Epithelial cell of esophagus (primary cell): ENCODE measurements at places on chromosomes 12 and 14.

GRCh38 chr14:105159344-105159743, 9.2 kb downstream of the JAG2 start:
- DNase-seq = no peak

DNA sequence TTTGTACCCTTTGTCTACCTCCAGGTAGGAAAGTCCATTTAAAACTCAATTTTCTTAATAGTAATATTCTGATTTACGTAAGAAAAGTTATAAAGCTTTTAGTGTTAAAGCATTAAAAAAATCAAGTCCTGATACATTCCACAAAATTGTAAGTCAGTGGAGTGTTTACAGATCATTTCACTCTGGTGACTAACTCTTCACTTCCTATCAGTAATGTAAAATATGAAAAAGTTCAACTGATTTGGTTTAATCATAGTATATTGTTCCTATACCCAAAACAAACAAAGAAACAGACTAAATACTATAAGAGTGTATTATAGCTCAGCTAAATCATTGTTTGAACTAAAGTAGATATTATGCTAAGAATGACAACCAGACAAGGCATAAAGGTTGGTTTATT, 85.9 kb downstream of the VEZT start:
- no peak for DNase-seq

DNA sequence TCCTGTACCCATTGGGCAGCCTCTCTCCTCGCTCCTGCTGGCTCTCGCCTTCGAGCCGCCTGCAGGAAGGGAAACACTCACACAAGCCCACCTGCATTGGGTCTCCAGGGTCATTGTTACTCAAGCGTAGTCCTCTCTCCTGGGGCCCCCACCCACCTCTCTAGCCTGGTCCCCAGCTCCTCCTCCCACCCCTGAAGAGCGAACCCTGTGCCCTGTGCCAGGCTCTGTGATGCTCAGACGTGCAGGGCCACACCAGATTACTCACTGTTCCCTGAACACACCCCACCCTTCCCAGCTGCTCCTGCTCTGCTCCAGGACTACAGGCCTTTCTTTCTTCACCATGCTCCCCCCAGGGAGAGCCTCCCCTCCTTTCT, 88.1 kb downstream of the NINJ2 start:
- DNase-seq = peak; percentile 85

- DNase-seq = no peak
These were observed 38.6 kb downstream of the GARIN6 start for GRCh38 chr12:99686142-99686541.

GRCh38 chr12:15495746-15496145, 173.4 kb downstream of the PTPRO start:
- DNase-seq = no peak

GRCh38 chr12:126353604-126354003, 1288.4 kb downstream of the AACS start:
- DNase-seq = peak; percentile 37

DNA sequence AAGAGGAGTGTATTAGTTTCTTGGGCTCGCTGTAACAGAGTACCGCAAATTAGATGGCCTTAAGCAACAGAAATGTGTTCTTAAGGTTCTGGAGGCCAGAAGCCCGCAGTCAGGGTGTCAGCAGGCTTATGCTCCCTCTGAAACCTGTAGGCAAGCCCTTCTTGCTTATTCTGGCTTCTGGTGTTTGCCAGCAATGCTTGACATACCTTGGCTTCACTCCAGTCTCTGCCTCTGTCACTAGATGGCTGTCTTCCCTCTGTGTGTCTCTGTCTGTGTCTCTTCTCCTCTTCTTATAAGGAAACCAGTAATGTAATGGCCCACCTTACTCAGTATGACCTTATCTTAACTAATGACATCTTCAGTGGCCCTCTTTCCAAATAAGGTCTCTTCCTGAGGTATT, 85.1 kb downstream of the DERA start:
- DNase-seq = peak; percentile 8

DNA sequence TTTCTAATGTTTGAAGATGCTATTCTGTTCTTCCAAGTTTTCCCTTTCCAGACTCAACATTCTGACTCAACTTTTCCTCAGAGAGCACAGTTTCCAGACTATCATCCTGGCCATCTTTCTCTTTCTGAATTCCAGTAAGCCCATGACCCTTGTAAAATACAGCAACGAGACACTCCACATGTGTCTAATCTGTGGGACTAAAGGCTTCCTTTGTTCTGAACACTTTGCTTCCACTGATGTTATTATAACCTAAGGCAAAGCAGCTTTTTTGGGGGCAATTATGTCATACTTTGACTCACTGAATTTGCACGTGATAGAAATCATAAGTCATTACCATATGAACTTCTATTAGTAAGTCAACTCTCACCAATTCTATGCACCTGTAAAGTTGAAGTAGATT, 6.3 kb upstream of the ART4 start:
- DNase-seq = peak; percentile 32

- DNase-seq = no peak
These were observed 69.9 kb downstream of the TGFB3 start for GRCh38 chr14:75911883-75912282.

GRCh38 chr12:126949558-126949957, 1317.4 kb upstream of the TMEM132C start:
- no peak for DNase-seq

- no peak for DNase-seq
These were observed 31.8 kb downstream of the GCN1 start for GRCh38 chr12:120162763-120163162.

GRCh38 chr14:37413504-37414003, 181.5 kb downstream of the FOXA1 start:
- no peak for DNase-seq

DNA sequence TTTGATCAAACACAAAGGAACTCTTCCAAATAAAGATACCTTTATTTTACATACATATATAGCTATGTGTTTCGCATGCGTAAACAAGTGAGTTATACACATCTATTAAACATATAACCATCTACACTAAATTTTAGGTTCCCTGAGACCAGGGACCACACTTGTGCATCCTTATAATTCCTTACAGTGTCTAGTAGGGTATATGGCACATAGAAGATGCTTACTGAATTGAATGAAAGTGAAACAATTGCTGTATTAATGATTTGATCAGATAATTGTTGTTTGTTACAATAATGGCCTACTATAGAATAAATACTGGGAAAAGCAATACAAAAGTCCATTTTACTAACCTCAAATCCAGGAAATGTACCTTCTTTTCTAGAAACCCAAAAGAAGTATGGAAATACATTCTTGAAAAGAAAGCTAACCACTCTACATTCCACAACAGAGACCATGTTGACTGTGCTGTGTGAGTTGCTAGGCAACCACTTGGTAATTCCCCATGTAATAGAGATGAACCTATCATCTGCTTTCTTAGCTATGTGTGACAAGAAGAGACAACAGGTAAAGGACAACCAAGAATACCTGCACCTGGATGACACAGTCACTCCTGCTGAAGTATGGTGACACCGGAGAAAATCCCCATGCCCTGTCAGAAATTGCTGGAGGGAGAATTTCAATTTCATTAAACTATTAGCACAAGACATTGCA, 11.9 kb upstream of the CIPC start:
- DNase-seq = peak; percentile 71

DNA sequence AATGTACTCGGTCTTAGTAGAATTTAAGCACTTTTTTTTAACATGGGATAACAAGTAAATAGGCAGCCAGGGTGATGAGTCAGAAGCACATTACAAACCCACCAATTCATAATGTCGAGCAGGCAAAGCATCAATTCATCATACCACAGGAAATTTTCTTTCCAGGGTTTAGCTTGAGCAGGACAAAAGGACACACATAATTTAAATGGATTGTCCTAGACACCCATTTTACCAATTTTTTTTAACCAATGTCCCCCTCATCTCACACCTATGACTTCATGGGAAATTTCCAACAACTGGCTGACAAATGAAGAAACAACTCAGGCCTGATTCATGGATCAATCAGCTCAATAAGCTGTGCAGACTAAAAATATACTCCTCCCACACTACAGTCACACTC, 58.8 kb upstream of the FOXG1 start:
- DNase-seq = peak; percentile 67

DNA sequence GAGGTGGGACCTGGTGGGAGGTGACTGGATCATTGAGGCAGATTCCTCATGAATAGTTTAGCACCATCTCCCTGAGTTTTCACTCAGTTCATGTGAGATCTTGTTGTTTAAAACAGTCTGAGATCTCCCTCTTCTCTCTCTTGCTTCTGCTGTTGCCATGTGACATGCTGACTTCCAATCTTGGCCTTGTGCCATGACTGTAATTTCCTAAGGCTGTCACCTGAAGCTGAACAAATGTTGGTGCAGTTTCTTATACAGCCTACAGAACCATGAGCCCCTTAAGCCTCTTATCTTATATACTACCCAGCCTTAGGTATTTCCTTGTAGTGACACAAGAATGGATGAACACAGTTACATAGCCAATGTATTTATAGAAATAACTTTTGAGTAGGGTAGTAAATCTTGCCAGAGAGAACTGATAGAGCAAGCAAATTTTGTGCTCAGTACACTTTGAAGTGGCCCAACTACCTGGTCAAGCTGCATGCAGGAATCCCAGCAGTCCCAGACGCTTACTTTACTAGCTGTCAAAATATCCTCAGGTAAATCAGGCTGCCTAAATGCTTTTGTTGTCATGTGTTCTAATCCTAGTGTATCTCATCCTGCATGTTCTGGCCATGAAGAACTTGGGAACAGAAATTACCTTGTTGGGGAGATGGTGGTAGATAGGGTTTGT, 445.6 kb upstream of the MIS18BP1 start:
- peak; percentile 69 for DNase-seq

DNA sequence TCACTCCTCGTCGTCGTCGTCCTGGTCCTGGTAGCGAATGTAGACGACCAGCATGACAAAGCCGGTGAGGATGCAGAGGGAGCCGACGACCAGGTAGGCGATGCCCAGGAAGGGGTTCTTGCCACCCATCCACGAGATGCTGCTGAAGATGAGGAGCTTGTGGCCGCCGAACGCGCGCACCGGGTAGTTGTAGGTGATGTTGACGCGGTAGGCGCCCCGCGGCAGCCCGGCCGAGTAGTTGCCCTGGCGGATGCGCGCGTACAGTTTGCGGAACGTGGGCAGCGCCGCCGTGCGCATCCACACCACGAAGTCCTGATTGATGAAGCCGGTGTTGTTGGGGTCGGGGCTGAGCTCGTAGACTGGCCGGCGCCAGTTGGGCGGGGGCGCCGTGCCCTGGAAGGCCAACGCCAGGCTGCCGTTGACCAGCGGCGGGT, 1.0 kb downstream of the TMEM30B start:
- DNase-seq = peak; percentile 55

- DNase-seq = no peak
These were observed 2.2 kb downstream of the TMEM132C start for GRCh38 chr12:128269181-128269591.

GRCh38 chr12:131348231-131348630, 362.7 kb upstream of the SFSWAP start:
- no peak for DNase-seq

DNA sequence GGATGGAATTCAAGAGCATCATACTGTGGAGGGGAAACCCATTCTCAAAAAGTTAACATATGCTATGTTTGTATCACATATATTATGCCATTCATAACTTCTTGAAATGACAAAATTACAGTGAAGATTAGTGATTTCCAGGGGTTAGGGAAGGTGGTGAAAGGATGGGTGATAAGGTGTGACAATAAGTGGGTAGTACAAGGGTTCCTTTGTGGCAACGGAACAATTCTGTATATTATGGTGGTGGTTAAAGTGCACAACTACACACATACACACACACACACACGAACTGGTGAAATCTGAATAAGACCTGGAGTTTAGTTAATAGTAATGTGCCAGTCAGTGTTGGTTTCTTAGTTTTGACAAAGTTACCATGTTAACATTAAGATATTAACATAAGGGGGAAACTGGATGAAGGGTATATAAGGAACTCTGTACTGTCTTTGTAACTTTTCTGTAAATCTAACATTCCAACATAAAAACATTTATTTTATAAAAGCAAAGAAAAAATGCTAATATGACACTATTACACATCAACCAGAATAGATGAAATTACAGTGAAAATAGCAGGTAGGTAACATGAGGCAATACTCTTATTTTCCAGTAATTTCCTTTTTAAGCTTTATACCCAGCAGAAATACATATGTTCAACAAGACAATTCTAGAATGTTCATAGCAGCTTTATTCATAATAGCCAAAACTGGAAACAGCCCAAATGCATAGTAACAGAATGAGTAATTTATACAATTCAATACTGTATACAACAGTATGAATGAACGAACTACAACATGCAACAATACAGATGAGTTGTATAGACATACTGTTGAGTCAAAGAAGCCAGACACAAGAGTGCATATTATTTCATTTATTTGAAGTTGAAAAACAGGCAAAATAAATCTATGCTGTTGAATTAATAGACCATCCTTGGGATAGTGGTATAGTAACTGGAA, 44.0 kb upstream of the OR5AU1 start:
- DNase-seq = peak; percentile 43

GRCh38 chr12:42589465-42590329, at the start of gene PRICKLE1:
PRICKLE1 (minus strand) TSS chr12:42589746; CDS start chr12:42472516, 117,230 bp downstream.
- peak; percentile 72 for DNase-seq

DNA sequence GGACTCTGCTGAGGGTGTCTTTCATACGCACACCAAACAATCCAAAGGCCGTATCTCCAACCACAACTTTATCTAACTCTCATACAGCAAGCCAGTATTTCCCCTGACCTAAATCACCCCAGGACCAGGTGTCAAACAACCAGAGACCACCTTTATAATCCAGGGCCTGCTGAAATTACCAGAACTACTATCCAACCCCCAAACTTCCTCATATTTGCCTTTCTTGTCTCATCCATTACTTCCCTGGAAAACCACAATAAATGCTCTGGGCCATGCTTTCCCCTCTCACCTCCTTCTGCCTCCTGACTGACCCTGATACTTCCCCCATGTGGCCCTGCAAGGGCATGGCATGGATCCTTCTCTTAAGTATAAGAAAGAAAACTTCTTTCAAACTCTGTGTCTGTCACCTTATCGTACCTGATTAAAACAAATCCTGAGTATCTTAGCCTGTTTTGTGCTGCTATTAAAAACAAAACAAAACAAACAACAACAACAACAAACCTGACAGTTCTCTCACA, 44.7 kb upstream of the CRACR2A start:
- DNase-seq = no peak

DNA sequence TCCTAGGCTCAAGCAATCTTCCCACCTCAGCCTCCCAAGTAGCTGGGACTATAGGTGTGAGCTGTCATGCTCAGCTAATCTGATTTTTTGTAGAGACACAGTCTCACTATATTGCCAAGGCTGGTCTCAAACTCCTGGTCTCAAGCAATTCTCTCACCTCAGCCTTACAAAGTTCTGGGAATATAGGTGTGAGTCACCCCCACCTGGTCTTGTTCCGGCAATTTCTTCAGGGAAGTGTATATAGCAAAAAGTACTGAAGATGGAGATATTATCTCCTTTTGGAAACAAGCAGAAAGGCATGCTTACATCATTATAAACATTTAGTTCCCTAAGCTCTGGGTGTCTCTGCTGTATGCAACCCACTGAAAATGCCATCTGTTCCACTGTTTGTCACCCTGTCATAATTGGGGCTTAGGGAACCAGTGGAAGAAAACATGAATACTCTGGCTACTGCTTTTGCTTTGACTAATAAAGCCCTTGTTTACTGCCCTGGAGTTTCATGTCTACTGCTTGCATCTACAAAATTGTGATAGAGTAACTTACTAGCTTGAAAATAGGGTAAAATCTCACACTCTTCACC, 940.2 kb downstream of the GALC start:
- DNase-seq = peak; percentile 13
